Neural crest cell (in vitro differentiated cells): ENCODE measurements at places on chromosomes 3 and 15.

GRCh38 chr3:156151824-156152428 lies 31.5 kb downstream of the KCNAB1 start:
- peak; percentile 59 for DNase-seq

- no peak for DNase-seq
These were observed 104.5 kb upstream of the SATB1 start for GRCh38 chr3:18529631-18530030.

- no peak for DNase-seq
These were observed 9.8 kb downstream of the AGBL1 start for GRCh38 chr15:86089422-86089821.

GRCh38 chr15:100899601-100900000 lies 19.6 kb upstream of the LRRK1 start:
- no peak for DNase-seq

- no peak for DNase-seq
These were observed 141.2 kb downstream of the SERPINI1 start for GRCh38 chr3:167876620-167877281.

- DNase-seq, result no peak
These were observed 429.3 kb upstream of the THBS1 start for GRCh38 chr15:39151545-39151944.

DNA sequence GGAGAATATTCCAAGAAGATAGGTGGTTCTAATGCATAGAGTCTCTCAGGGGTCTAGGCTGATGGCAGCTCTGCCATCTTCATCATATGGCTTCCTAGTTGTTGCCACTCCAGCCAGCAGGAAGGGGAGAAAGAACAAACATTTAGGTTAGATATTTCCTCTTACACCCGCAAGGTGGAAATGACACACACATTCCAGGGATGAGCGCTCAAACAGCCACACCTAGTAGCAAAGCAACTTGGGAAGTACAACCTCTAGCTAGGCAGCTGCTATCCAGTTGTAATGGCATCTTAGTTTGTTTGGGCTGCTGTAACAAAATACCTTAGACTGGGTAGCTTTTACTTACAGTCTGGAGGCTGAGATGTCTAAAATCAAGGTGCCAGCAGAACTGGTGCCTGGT lies 51.9 kb upstream of the ADAMTSL3 start:
- no peak for DNase-seq

DNA sequence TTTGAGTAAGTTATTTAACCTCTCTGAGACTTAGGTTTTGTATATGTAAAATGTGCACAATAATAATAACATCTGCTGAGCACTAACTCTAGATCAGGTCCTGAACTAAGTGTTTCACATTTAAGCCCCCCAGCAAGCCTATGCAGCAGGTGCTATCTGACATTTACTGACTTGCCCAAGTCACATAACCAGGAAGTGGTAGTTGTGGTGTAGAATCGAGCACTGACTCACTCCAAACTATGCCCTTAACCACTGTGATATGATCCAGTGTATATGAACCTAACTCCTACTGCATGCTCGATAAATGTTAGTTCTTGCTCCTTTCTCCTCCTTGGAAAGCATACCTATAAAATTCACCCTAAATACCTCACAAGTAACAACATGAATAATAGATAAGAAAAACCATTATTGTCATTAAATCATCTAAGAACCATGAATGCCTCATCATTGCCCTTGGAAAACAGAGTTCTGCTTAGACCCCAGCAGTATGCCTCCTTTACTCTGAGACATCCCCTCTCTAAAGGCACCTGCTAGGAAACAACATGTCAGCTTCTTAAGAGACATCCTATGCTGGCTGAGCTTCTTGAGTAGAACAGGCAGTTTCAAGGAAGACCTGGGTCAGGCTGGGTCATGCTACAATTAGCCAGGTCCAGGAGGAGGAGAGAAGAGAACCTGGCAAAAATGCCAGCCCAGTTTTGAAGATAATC lies 3.0 kb upstream of the SHC4 start:
- DNase-seq, result no peak
